Stimulated activated naive CD8-positive, alpha-beta T cell treated with anti-CD3 and anti-CD28 coated beads, Interleukin-15, amount 100 ng/mL, for 72 hours (primary cell): ENCODE measurements at places on chromosomes 13 and 19.

- DNase-seq: no peak
Measured at GRCh38 chr13:90485436-90485835, 862.1 kb upstream of the MIR17HG start.

GRCh38 chr13:46662690-46663089 lies 109.7 kb downstream of the LRCH1 start:
- no peak for DNase-seq

DNA sequence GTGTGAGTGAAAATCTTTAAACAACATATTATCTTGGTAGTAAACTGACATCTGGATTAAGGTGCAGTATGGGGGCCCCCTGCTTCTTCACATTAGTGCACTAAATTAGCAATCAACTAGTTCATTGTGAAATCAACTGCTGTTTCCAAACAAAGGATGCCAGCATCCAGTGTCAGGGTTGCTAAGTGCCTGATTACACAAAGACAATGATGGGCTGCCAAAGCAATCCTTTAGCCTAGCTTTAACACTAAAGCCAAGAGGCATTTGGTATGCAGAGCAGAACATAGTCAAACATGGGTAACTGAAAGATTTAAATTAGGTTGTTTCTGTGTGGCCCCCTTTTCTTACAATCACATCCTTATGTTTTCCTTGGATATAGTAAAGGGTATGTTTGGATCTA lies 543.1 kb upstream of the SLITRK5 start:
- no peak for DNase-seq

DNA sequence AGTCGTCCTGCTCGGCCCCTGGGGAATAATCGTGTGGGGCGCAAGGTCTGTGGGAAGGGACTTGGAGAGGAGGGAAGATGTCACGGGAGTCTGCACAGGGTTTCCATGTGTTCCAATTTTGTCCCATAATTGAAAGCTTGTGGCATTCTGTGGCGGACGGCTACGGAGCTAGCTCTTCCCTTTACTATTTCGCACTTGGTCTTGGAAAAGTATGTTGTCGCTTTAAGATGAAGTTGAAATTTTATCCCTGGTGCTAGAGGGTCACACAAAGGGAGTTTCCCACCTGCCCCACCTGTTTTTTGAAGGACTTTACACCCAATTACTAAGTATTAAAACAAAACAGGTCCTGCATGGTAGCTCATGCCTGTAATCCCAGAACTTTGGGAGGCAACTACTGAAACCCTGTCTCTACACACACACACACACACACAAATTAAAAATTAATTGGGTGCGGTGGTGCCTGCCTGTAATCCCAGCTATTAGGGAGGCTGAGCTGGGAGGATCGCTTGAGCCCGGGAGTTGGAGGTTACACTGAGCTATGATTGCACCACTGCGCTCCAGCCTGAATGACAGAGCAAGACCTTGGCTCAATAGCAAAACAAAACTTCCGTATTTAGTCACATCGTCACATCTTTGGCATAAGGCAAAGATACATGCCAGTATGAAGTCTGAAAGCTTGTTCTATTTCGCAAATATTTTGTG lies 967 bp upstream of the TPT1 start:
- no peak for DNase-seq

- no peak for DNase-seq
Measured at GRCh38 chr19:45889210-45889885, 3.4 kb upstream of the IRF2BP1 start.

DNA sequence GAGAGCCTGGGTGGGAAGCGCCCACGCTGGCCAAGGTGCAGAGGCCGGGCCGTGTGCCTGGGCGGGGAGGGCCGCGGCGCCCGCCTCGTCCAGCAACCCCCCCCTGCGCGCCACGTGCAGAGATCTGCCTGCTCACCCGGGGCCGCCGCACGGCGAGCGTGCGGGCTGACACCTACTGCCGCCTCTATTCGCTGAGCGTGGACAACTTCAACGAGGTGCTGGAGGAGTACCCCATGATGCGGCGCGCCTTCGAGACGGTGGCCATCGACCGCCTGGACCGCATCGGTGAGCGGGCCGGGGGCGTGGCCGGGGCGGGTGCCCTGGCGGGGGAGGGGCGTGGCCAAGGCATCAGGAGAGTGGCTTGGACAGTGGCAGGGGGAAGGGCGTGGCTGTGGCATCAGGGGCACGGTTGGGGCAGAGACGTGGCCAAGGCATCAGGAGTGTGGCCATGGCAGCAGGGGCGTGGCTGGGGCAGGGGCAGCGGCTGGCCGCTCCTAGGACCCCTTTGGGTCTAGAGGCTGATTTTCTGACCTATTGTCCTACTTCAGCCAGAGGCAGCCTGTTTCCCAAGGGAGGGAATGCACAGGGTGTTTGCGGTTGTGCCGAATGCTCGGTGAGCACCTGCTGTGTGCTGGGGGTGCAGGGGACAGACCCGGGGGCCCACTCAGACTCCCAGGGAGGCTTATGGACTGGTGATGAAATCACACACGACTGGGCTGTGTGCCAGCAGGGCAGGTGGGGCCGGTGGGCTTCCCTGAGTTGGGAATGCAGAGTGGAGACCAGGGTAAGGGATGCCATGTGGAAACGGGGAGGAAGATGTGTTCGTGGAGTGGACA lies 19.4 kb downstream of the POLRMT start:
- no peak for DNase-seq

- DNase-seq: peak; percentile 52
Measured at GRCh38 chr19:39335168-39335548, 685 bp downstream of the GMFG start.
